ENCODE measurements at places on chromosomes 4 and X.

DNA sequence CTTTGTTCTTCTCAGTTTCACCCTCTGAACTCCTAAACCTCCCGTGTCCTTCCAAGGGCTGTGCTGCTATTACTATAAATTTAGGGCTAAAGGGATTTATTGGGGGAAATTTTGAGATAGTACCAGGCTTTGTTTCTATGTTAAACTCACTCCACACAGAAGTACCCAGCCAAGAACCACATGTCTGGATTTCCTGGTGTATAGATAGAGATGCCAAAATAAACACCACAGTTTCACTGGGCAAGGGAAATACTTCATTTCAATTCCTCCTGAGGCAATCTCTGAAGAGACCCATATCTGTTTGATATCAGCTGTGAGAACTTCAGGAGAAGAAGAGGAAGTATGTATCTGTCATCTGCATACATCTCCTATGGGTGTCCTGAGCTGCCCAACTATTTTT, 21.7 kb upstream of the CLNK start:
- DNase-seq = no peak

GRCh38 chr4:110248831-110249253, 50.4 kb upstream of the ELOVL6 start:
- no peak for DNase-seq

DNA sequence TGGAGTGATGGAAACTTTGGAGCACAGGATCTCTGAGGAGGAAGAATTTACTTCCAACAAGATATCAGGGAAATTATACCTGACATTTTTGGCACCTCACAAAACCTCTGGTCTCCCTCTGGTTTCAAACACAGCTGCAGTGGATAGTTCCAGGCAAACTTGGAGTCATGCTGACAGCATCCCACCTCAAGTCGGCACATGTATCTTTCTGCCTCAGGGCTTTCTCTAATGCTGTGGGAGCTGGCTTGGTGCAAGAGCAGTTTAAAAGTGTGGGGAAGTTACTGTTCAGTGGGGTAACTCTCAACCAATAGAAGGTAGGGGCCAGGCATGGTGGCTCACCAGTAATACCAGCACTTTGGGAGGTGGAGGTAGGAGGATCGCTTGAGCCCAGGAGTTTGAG, 207.1 kb upstream of the NHS start:
- DNase-seq = no peak

DNA sequence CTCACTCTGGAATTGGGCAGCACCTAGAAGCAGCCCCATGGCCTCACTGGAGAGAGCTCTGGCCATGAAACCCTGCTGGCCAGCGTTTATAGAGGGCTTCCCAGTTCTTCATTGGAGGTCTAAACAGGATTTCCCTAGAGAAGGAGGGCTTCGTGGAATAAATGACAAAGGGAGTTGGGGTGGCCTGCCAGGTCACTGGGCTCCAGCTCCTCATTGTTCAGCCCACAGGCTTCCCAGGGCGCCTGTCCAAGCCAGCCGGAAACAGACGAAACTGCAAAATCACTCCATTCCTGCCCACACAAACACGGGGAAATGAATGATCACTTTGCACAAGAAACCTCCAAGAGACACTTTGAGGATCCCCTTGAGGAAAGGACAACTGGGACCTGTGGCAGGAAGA, 189.7 kb downstream of the TSPAN5 start:
- no peak for DNase-seq

- DNase-seq = no peak
These were observed 116.7 kb upstream of the STOX2 start for GRCh38 chr4:183788308-183788905.

GRCh38 chrX:17931855-17932254, 70.8 kb upstream of the RAI2 start:
- no peak for DNase-seq

DNA sequence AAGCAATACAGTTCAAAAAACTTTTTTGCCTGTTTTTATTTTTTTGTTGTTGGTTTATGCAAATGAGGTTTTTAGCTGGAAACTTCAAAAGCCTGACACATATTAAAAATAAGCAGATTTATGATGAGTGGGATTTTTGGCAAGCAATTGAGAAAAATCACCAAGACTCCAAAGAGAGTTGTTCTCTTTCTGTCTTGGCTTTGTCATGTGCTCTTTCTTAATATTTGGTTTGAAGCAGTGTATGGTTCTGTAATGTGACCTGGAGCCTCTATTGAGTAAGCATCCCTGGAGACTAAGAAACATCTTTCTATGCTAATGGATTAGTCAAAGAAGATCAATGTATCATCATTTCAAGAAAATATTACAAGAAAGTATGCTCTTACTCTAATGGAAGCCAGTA, 11.7 kb downstream of the TRIM2 start:
- DNase-seq = no peak

- DNase-seq = no peak
These were observed 161.7 kb downstream of the BRWD3 start for GRCh38 chrX:80648023-80648422.

DNA sequence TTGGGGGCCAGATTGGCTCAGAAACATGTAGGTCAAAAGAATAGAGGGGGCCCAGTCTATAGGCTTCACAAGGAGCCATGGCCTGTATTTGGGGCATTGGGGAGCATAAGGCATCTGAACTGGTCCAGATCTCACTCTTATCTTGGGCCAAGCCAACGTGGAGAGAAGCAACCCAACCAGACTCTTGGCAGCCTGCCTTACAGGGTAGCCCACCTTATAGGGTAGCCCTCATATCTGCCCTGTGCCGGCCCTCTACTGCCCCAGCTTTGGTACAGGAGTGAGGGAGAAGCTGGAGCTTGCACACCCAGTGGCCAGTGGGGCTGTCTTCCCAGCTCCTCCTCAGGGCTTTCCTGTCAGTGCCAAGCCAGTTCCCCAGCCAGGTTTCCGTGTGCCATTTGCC, 142.2 kb downstream of the AMMECR1 start:
- DNase-seq = no peak

DNA sequence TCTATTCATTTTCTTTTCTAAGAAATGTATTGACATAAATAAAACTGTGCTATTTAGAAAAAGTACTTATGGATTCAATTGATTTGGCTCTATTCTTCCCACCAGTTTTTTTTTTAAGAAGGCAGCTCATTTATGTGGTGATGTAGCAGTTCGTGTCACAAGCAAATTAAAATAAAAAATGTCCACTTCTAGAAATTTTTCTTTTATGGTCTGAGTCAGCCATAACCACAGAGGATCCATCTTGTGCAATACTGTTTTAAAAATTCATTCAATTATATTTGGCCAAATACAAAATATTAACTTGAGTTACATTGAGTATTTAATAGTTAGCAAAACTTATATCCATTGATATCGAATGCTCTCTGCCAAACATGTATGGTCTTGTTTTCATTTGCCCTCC, 207.9 kb upstream of the FAT1 start:
- no peak for DNase-seq

Measured in activated CD8-positive, alpha-beta memory T cell treated with anti-CD3 and anti-CD28 coated beads for 1 hour (primary cell).